HepG2 (cell line): ENCODE measurements at places on chromosomes 4 and X. TPM values are rescaled to one million over a fixed set of nuclear protein-coding genes. Genes with fewer than 3 reads are reported as not detected.

Gene PPEF2
- polyA plus RNA-seq, result 0.01 and 0.04 TPM in 2 replicates

Gene F11
- 35.1 and 48.7 TPM in 2 replicates for polyA plus RNA-seq

Gene P2RY4
- 0.49 and 0.67 TPM in 2 replicates for polyA plus RNA-seq

Gene CFP
- polyA plus RNA-seq, result 0.01 TPM in 1 of 2 replicates, not detected in the other

Gene STK26
- 11.1 and 16.9 TPM in 2 replicates for polyA plus RNA-seq

Gene CT45A5
- polyA plus RNA-seq, result not detected in 2 replicates

Gene KANTR
- polyA plus RNA-seq, result 7.1 and 9.0 TPM in 2 replicates

Gene MAOB
- polyA plus RNA-seq, result 12.8 and 19.0 TPM in 2 replicates

Gene FGFR3
- polyA plus RNA-seq, result 109 and 159 TPM in 2 replicates

Gene UBA6
- 25.6 and 33.3 TPM in 2 replicates for polyA plus RNA-seq

Gene AREG
- 7.1 and 8.1 TPM in 2 replicates for polyA plus RNA-seq

Gene ZCCHC12
- polyA plus RNA-seq, result 0.05 and 0.09 TPM in 2 replicates

Gene NPY5R
- polyA plus RNA-seq, result not detected in 2 replicates

Gene ALB
- polyA plus RNA-seq, result 22,205 and 22,259 TPM in 2 replicates

Gene TMEM144
- polyA plus RNA-seq, result 10.6 and 10.9 TPM in 2 replicates

Gene DMRTC1B
- not detected in 2 replicates for polyA plus RNA-seq
